ENCODE measurements at places on chromosomes 13 and 19.
A peak's percentile ranks its signal among the peaks of the same experiment; 100 is the strongest.

- DNase-seq: peak; percentile 89
Observed at GRCh38 chr19:1566392-1567115, 1.6 kb downstream of the MEX3D start.

DNA sequence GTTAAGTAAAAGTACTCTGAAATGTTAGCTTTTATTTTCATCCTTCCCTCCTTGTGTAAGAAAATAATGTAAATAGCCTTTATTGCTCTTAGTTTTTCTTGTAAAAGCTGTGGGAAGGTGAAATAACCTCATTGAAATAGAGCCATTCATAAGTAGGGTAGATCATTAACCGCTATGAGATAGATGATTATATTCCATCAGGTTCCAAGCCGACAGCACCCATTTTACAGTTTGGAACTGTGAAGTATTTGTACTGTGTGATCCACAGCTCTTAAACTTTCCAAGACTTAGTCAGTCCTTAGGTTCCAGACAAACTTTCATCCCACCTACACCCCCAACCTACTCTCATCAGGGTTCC, 216.5 kb downstream of the TSHZ3 start:
- no peak for DNase-seq

- no peak for DNase-seq
Observed at GRCh38 chr19:2912306-2912705, 11.6 kb downstream of the ZNF57 start.

- no peak for DNase-seq
Observed at GRCh38 chr19:29411113-29411581, 114.6 kb upstream of the VSTM2B start.

GRCh38 chr13:113616991-113617749, 32.6 kb downstream of the TFDP1 start:
- no peak for DNase-seq

DNA sequence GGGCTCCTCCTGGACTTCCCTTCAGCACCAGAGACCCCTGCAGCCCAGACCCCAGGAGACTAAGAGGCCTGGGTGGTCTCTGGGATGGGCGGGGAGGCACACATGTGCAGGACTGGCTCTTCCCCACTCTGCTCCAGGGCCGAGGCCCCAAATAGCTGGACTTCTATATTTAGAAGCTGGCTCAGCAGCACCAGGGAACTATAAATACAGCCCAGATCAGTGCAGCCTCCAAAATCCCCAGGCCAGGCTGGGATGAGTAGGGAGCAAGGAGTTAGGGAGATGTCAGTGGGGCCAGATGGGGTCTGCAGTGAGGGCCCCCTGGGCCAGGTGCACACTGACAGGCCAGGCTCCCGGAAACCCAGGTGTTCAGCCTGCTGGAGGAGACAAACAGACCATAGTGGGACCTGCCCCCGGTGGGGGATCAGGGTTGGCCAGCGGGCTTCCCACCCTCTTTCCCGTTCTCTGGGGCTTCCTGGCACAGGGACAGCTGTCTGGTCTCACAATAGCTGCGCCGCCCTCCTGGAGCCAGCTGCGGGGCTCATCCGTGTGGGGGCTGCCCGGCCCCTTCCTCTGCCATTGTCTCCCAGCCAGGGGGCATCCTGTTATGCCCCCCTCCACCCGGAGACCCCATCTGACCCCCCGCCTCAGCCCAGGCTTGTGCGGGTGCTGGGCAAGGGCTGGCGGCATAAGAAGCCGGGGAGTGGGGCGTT, 5.5 kb upstream of the ADGRE5 start:
- DNase-seq: no peak

DNA sequence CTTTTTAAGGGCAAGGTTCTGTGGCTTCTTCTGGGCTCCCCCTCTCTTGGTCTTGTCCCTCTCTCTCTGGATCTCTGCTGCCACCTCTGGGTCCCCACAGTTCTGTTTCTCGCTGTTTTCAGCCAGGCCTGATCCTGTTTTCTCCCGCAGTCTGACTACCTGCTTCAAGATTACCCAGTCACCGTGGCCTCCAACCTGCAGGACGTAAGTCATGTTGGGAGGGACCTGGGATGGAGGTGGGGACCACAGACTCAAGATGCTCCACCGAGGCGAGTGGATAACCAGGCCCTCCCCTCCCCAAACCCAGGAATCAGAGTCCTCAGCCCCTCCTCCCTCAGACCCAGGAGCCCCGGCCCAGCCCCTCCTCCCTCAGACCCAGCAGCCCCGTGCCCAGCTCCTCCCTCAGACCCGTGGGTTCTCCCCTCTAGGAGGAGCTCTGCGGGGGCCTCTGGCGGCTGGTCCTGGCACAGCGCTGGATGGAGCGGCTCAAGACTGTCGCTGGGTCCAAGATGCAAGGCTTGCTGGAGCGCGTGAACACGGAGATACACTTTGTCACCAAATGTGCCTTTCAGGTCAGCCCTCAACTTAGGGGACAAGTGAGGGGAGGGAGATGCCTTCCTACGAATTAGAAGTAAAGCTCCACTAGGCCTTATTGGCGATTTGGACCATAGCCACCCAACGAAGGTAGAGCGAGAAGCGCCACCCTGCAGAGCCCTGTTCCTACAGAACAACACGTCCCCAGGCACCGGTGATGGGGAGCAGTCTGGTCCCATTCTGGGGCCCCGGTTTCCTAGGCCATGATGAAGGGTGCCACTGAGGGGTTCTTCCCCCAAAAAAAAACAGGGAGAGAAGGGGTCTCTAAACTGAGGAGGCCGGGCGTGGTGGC, 2.2 kb downstream of the FLT3LG start:
- DNase-seq: peak; percentile 91

- no peak for DNase-seq
Observed at GRCh38 chr13:49410006-49410405, 33.9 kb downstream of the CAB39L start.

DNA sequence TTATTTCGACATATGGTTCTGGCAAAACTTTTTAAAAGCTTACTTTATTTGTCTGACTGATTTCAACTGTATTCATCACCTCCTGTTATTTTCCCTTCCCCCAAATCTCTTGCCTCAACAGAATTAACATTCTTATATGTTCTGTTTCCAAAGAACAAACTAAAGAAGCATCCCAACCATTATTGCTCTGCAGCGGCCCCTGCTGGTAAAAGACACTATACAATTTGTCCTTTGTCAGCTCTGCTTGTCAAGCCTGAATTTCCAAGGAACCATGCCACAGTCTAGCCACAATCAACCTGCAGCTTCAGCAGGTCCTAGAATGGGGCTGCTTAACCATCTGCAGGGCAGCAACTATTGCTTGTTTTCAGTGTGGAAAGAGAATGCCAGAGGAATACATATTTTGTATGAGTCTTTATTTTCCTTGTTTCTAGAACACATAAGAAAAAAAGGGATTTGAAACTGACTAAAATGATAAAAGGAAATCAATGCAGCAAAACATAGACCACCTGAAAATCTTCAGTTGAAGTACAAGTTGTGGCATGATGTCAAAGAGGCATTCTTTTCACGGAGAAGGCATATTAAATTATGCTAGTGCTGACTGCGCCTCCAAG, 845.3 kb downstream of the DIAPH3 start:
- peak; percentile 57 for DNase-seq

GRCh38 chr19:19278315-19278714, 5.2 kb upstream of the TM6SF2 start:
- peak; percentile 78 for DNase-seq

- no peak for DNase-seq
Observed at GRCh38 chr19:5035105-5035761, 66.3 kb downstream of the KDM4B start.

DNA sequence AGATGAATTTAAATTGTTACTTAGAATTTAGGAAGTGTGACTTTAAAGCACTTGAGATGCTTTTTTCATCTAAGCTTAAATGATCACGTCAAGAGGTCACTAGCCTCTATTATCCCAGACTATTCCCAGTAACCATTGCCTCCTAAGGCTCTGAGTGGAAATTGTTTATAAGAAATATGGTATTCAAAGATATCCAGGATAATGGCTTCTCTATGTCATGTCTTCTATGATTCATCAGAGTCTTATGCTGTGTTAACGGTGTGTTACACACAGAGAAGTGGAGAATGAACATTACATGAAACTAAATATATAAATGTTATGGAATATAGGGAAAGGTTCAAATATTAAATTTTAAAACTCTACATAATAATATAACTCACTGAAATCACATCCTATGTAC, 79.8 kb upstream of the NBEA start:
- DNase-seq: no peak

DNA sequence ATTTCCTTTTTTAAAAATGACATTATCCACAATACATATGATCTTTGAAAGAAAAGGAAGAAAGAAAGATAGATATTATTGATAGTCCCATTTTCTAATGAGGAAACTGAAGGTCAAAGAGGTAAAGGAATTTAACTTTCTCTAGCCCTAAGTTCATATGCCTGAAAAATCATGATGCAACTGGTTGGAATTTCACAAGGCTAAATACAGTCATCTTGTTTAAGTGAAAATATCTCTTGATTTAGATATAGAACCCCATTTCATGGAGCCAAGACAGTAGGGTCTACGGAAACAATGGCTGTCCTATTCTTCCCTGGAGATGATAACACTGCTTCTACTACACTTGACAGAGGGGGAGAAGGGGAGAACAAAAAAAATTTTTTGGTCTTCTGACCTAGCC, 366.2 kb downstream of the DNAJC15 start:
- no peak for DNase-seq

GRCh38 chr19:3462991-3463713, 17.2 kb downstream of the SMIM24 start:
- no peak for DNase-seq

- no peak for DNase-seq
Observed at GRCh38 chr19:13165162-13165997, 15.2 kb downstream of the IER2 start.

DNA sequence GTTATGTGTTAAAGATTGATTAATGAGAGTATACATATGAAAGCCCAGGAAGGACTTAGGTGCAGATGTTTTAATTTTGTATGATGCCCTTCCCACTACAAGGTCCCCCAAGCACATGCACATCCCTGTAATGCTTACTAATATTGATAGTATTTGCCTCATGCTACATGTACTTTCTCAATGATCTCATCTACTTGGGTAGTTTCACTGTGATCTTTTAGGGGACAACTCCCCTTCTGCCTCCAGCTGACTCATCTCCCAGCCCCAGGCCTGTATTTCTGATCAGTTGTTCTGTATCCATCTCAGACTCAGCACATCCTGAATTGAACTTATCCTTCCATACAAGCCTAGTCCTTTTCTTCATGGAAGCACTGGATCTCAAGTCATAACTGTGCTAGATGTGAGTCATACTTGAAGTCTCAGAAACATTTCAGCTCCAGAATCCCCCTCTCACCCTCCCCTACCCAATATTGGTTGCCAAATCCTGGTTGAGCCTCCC, 49.4 kb upstream of the INTS6 start:
- no peak for DNase-seq

- DNase-seq: no peak
Observed at GRCh38 chr19:2033825-2034159, 17.3 kb downstream of the MKNK2 start.

- no peak for DNase-seq
Observed at GRCh38 chr19:16118489-16119033, 6.9 kb downstream of the RAB8A start.

GRCh38 chr13:48892053-48892687, 83.5 kb upstream of the FNDC3A start:
- DNase-seq: no peak

- DNase-seq: no peak
Observed at GRCh38 chr13:92259523-92259922, 861.1 kb downstream of the GPC5 start.

GRCh38 chr19:41478171-41478570, 35.2 kb downstream of the ERICH4 start:
- no peak for DNase-seq

DNA sequence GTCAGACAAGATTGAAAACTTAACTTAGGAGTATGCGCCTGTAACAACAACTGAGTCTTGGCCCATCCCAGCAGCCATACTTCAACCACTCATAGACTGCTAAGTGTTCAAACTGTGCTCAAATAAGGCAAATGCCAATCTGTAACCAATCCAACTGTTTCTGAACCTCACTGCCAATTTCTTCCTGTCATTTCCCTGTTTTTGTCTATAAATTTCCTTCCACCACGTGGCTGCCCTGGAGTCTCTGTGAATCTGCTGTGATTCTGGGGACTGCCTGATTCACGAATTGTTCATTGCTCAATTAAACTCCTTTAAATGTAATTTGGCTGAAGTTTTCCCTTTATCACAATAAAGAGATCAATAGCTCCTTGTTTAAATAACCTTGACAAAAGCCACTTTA, 50.8 kb upstream of the FREM2 start:
- no peak for DNase-seq

GRCh38 chr19:29620931-29621351, 14.9 kb downstream of the POP4 start:
- DNase-seq: no peak

- DNase-seq: no peak
Observed at GRCh38 chr13:77459592-77459991, 75.9 kb upstream of the SCEL start.

GRCh38 chr19:49331616-49332055, 3.6 kb upstream of the CD37 start:
- DNase-seq: peak; percentile 63

GRCh38 chr13:106619688-106620555, 52.0 kb upstream of the ARGLU1 start:
- DNase-seq: peak; percentile 63

- DNase-seq: no peak
Observed at GRCh38 chr19:17681505-17682125, 6.5 kb downstream of the UNC13A start.

- no peak for DNase-seq
Observed at GRCh38 chr13:21719463-21719862, 48.6 kb downstream of the FGF9 start.
